ENCODE measurements at places on chromosomes 12 and 14.
A peak's percentile ranks its signal among the peaks of the same experiment; 100 is the strongest.

DNA sequence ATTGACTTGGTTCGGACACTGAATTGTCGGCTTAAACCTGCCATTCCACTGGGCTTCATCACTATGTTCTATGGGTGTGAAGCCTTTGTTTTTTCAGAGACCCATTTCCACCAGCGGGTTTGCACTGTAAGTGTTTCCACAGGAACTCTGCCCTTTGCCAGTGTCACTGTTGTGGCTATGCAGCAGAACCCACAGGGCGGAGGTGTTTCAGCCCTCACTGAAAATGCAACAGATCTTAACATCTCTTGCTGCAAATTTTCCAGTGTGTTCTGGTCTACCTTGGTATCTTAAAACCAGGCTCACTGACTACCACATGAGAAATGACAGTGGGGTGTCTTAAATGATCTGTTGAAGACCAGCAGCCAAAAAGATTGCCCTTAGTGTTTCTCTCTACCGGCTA is 21.1 kb downstream of the PRKCH start:
- DNase-seq, result peak; percentile 80

DNA sequence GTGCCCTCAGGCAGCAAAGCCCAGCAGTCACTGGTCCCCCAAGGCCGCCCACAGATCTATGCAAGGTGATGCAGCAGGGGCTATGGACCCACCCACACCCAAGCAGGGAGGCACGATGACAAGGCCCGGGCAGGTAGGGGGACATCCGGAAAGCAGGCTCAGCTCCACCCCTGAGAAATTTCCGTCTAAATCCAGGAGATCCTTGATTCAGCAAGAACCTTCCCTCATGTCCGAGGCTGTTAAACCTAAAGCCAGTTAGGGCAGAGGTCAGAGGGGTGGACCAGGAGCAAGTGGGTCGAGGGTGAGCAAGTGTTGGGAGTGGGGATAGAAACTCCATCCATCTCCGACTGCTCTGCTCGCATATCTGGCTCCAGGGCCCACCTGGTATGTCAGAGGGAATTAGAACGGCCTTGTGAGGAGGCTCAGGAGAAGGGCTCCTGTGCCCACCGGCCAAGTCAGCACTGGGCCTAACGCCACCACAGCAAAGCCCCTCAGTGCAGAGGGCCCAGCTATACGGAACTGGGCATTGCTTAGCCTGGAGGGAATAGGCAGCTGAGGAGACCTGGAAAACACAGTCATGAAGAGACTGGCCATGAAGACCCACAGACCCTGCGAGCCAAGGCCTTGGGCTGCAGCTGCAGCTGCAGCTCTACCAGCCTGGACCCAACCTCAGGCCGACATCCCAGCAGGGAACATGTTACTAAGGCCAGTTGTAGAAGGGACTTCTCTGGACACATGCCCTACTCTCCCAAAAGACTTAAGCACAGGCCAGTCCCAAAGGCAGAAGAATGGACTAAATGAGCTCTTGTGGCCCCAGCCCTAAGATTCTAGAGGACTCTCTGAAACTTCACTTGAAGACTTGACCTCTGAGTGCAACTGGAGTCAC is 34.3 kb downstream of the DAD1 start:
- no peak for DNase-seq

DNA sequence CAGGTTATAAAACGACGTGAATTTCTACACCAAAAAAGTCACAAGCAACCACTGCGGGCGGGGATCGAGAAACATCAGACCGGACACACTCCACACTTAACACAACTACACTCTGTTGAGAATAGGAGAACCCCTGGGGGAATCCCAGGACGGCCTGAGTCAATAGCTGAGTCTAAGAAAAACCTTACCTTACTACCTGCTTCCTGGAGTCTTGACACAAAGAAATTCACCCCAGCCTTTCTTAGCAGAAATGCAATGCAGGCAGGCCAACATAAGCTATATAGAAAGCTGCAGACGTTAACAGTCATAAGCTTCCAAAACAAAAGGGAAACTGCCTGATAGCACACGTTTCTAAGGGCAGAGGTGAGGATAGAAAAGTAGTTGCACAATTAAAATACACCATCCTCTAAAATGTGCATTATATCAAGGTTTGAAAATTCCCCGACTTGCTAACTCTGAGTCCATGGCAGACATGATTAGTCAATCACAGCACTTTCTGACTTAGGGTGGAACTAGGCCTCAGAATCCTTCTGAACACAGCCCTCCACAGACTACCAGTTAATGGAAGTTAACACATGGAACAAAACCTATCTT is 68.0 kb downstream of the CCDC88C start:
- peak; percentile 72 for DNase-seq

DNA sequence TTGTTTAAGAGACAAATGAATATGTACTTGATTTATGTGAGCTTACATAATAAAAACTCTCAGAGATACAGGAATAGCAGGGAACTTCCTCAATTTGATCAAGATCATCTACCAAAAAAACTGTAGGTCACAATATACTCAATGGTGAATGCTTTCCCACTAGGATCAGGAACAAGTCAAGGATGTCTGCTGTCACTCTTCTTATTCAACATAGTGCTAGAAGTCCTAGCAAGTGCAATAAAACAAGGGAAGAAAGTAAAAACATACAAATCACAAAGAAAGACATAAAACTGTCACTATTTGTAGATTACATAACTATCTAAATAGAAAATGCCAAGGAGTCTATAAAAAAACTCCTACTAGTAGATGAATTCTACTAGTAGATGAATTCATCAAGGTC is 41.9 kb upstream of the PAWR start:
- no peak for DNase-seq

DNA sequence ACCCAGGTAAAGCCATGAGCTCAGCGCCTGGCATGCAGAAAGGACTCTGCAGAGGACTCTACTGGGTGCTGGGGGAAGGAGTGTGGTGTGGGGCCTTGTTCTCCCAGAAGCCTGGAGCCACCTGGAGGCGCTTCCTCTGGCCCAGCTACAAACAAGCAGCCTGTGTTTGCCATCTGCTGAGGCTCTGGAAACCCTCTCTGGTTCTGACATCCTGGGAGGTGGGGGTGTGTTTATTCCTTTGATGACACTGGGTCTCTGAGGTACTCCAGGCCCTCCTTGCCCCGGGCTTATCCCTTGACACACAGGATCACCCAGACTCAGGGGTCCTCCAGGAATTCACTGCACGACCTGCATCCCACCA is 44.9 kb downstream of the RNF34 start:
- DNase-seq, result no peak

All from activated naive CD4-positive, alpha-beta T cell treated with anti-CD3 and anti-CD28 coated beads, Interleukin-2, amount 50 U/mL, for 16 hours (primary cell).